ENCODE measurements at places on chromosomes 5 and 9. TPM values are rescaled to one million over a fixed set of nuclear protein-coding genes. Genes with fewer than 3 reads are reported as not detected.
A peak's percentile ranks its signal among the peaks of the same experiment; 100 is the strongest.

DNA sequence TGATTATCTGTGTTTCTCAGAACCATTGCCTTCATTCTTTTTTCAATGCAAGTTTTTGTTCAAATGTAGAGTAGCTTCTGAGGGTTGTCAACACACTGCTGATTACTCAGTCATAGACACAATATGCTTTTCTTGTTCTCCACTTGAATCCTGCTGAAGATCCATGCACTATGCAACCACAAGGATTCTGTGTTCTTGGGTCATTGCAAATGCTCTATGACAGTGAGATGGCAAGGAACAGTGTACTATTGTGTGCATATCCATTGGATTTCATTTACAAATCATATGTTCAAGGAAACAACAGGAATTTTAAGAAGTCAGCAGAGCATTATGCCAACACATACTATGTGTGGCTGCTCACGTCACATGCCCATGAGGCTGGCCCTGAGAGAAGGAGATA, 1590.2 kb downstream of the EFNA5 start:
- no peak for DNase-seq

DNA sequence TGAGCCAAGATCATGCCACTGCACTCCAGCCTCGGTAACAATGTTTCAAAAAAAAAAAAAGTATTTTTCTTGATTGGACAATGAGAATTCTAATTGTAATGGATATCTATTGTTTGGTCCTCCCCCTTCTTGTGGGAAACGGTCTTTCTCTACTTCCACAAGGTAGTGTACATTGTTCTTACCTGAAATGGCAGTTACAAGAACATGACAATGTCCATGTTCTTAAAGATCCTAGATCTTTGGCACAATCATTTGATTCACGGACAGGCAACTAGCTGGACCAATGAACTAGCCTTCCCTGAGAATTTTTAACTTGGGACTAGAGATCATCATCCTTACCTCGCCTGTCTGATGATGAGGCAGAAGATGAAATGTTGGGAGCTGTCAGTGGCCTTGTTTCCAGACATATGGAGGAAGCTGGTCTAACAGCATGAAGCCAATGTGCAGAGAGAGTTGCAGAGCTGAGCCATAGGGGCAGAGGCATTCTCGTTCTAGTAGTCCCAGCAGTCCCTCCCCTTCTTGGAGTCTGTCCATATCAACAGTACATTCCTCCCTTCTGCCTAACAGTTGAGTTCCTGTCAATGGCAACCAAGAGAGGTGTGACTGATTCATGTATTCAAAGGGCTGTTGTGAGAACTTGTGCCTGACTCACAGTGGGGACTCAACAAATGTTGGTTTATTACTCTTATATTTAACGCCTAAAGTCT, 2.1 kb upstream of the MARCHF6 start:
- DNase-seq: no peak

DNA sequence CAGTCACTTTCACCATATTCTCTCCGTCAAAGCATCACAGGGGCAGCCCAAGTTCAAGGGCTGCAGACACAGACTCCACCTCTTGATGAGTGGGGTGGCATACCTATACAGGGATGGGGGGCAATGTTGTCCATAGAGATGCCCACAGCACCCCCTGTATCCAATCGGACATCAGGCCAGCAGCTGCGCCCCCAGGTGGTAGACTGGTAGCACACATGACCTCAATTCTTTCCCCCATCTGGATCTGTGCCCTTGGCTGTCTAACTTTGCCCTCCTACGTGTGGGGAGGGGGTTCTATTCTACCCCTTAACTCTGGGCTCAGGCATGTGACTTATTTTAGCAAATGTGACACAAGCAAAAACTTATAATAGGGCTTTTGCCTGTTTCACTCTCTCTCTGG, 84.0 kb upstream of the SLC25A48 start:
- no peak for DNase-seq

DNA sequence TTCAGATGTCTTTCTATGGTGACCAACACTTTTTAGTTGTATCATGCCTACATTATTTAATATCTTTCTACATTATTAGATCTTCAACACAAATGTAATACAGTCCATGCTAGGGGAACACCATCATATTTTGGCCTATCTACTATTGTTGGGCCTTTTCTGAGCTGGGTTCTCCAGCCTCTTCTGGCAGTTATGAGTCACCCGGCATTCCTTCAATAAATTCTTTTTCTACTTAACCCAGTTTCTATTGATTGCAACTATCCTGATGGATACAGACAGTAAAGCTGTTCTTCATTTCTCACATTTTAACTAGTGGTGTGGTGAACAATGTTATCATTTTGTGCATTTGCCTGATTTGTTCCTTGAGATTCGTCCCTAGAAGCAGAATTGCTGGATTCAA, 529.3 kb downstream of the BNC2 start:
- no peak for DNase-seq

GRCh38 chr9:134318941-134319305, 7.3 kb upstream of the RXRA start:
- no peak for DNase-seq

- no peak for DNase-seq
These were observed 40.8 kb downstream of the C9 start for GRCh38 chr5:39323542-39323941.

DNA sequence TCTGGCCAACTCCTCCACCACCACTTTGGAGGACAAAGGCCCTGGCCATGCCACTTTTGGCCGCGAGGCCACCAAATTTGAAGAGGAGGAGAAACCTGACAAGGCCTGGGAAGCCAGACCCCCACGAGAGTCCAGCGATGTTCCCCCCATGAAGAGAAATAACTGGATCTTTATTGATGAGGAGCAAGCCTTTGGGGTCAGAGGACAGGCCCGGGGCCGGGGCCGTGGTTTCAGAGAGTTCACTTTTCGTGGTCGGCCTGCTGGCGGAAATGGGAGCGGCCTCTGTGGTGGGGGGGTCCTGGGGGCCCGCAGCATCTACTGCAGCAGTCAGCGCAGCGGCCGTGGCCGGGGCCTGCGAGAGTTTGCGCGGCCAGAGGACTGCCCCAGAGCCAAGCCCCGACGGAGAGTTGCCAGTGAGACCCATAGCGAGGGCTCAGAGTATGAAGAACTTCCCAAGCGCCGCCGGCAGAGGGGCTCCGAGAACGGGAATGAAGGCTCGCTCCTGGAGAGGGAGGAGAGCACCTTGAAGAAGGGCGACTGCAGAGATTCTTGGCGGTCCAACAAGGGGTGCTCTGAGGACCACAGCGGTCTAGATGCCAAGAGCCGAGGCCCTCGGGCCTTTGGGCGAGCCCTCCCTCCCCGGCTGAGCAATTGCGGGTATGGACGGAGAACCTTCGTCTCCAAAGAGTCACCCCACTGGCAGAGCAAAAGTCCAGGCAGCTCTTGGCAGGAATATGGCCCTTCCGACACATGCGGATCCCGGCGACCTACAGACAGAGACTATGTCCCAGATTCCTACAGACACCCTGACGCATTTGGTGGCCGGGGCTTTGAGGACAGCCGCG, 27.4 kb upstream of the POMT1 start:
- no peak for DNase-seq

GRCh38 chr5:115194676-115195075, 25.0 kb upstream of the TRIM36 start:
- peak; percentile 8 for DNase-seq

GRCh38 chr5:157911568-157911967, 52.6 kb upstream of the CLINT1 start:
- no peak for DNase-seq

- DNase-seq: no peak
These were observed 14.4 kb upstream of the ABLIM3 start for GRCh38 chr5:149126906-149127305.

DNA sequence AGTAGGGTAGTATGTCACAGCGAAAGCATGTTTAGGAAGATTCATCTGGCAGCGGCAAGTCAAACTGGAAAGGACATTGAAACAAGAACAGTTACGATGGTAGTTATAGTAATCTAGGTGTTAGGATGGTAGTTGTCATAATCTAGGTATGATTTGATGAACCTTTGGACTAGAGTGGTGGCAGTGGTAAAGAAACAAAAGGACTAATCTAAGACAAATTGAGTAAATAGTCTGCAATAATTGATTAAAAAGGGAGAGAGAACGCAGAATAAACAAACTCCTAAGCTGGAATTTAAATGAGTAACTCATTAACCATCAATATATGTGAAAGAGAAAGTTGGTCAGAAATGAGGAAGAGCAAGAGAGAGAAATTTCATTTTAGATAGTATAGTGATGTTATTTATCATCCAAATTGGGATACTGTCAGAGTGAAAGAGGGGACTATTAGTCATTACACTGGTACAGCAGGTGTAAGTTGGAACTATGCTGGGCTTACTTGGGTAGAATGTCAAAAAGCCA, 56.8 kb downstream of the MTREX start:
- peak; percentile 16 for DNase-seq

DNA sequence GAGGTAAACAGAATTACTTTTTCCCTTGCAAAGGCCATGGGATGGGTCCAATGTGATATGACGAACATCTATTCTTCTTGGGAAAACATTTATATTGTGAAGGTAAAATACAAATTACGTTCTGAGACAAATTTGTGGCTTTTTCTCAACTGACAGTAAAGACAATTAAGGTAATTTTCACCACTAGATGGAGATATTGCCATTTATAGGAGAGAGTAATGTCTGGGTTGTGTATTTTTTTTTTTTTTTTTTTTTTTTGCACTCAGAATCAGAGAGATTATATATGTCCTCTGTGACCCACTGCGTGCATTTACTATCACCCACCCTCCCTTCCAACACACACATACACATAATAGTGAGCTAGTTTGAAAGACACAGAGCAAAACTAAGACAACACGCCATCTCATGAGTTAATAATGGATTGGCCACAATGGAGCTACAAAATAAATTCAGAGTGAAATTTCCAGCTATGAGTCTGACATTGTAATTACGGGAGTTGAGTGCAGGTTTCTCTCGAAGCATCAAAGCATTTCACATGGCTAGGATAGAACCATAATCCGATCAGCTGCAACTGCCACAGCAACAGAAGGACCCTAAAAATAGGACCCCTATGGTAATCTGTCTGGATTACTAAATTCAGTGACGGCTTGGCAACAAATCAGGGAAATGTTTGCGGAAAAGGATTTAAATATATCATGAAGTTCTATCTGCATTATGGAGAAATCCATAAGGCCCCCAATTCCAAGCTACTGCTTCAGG, 49.2 kb downstream of the ANXA1 start:
- DNase-seq: peak; percentile 33

DNA sequence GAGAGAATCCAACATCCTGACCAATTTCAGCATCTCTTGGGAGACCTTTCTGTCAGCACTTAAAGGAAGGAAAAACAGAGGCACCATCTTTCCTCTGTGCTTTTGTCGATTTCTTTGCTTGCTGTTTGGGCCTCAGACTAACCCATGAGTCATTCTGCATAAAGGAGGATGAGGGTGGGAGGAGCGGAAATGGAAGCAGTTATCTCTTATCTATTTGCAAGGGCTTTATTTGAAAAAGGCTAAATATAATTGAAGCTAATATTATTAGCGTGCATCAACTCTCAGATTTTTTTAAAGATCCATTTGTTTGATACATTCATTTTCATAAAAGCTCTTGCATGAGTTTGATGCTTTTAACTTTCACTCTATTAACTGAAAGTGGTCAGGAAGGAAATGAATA, 72.9 kb downstream of the ZNF622 start:
- DNase-seq: no peak

DNA sequence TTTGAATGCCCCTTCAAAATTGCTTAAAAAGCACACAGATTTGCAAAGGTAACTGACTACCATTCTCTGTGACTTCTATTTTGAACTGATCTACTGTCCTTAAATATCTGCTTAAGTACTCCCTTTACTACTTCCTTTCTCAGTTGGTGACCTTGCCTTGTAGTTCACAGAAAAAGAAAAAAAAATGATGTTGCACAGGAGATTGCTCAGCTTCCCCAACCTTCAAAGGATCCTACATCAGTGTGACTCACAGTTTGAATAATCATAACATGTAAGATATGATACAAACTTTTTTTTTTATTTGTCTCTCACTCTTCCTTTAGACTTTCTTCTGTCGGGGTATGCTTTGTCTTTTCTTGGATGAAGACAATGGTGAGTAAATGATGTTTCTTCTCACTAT, 1029.6 kb downstream of the CDH12 start:
- DNase-seq: no peak

- DNase-seq: peak; percentile 41
These were observed 476.4 kb downstream of the KDM4C start for GRCh38 chr9:7234144-7234543.

DNA sequence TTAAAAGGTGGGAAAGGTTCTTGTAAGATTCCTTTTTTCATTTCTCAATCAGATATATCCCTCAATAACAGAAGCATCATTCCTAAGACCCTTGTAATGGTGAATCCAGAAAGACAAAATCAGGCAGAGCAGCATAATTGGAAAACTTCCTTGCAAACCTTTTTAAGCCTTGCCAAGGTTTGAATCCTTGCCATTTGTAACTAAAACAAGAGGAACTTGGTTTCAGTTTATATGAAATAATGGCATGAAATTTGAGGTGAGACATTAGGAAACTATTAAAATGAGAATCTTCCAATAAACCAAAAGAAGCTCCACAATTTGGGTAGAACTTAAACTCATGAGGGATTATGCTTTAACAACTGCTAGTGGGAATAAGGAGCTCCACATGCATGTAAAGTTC, 384.7 kb upstream of the SMC2 start:
- no peak for DNase-seq

- DNase-seq: no peak
These were observed 351.3 kb downstream of the NTRK2 start for GRCh38 chr9:85020791-85021190.

DNA sequence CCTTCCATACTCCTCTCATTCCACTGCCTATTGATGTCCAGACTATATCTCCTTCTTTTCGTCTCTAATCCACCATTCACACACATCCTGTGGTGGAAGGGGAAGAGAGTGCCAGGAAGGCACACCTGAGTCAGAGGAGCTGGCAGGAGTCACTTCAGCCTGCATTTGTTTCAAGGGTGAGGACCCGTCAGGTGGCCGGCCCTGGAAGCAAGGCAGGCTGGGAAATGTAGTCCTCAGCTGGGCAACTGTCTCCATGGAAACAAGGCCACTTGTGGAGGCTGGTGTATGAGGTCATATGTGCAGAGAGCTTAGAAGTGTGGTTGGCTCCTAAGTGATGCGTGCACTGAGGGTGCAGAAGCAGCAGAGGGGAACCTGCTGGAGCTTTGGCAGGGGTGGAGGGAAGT, 278.4 kb downstream of the NSG2 start:
- peak; percentile 40 for DNase-seq

DNA sequence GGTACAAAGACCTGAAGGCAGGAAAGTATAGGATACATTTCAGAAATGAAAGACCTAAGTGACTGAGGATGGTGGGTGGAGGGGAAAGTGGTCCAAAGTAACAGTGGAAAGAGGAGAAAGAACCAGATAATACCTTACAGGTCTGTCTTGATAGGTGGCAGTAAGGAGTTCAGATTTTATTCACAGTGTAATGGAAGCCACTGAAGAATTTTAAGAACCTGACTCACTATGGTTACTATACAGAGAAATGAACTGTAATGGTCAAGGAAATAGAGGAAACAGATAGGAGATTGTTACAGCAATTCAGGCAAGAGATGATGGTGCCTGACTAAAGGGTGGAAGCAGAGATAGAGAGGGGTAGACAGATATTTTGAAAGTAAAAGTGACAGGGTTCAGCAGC, 46.5 kb downstream of the EPB41L4A start:
- no peak for DNase-seq

NR4A3 gene
- total RNA-seq: 0.26 TPM

MSX2 gene
- total RNA-seq: 9.8 TPM

TMEM38B gene
- total RNA-seq: 195 TPM

PTGES2 gene
- 65.9 TPM for total RNA-seq

IFNA14 gene
- not detected for total RNA-seq

SCGB3A2 gene
- not detected for total RNA-seq

PTGDS gene
- 177 TPM for total RNA-seq

MYO10 gene
- total RNA-seq: 60.9 TPM

SAXO1 gene
- total RNA-seq: not detected
